ENCODE measurements at places on chromosomes 12 and 14. TPM values are rescaled to one million over a fixed set of nuclear protein-coding genes. Genes with fewer than 3 reads are reported as not detected.

Gene TPPP2
- total RNA-seq = 0.94 TPM

Gene FAM181A
- total RNA-seq = not detected

Gene TOGARAM1
- 10.7 TPM for total RNA-seq

Gene FGF6
- not detected for total RNA-seq

Gene CCDC88C
- total RNA-seq = 45.6 TPM

Gene SLC16A7
- 9.5 TPM for total RNA-seq

Gene LRRC74A
- total RNA-seq = not detected

Gene FAM222A
- total RNA-seq = 5.5 TPM

Gene SERPINA10
- total RNA-seq = 0.74 TPM

Gene KRT79
- total RNA-seq = not detected

Measured in colonic mucosa (tissue), 4 donors.